Astrocyte of the cerebellum (primary cell): ENCODE measurements at places on chromosomes 3 and 15.

DNA sequence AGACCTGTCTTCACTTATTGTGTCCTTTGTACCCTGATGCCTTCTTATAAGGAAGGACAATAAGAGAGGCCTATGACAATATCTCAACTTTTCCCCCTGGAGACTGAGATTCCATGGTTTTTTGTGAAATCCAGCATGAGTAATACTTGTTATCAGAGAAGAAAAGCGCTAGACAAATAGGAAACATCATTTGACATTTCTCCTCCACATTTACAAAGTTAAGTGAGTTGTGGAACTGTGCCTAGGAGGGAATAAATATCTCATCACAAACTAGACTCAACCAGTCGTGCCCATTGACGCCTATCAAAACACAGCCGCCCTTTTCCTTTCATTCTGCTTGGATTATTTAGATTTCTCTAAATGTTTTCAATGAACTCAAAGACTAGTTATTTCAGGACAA, 253.1 kb downstream of the MECOM start:
- DNase-seq = no peak

GRCh38 chr15:32870240-32871033, 152.6 kb downstream of the GREM1 start:
- peak; percentile 97 for DNase-seq

GRCh38 chr3:44509393-44509921, 32.0 kb upstream of the ZNF445 start:
- no peak for DNase-seq

GRCh38 chr3:113234028-113234427, 22.7 kb downstream of the BOC start:
- no peak for DNase-seq

GRCh38 chr3:123705488-123706285, 120.8 kb upstream of the HACD2 start:
- no peak for DNase-seq

DNA sequence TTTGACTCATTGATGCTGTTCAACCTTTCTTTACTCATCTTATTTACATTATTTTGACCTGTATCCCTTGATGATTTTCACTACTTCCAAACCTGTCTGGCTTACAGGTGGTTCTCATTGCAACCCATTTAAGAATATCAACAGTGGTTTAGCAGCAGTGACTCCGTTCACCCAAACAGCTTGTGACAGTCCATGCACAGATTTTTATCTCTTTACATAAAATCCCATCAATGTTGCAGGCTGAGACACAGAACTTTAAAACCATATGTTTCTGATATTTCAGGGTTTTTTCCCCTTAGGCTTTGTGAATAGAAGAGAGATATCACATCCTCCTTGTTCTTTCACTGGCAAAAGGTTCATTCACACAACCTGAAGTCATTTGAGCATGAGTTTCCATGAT, 149.1 kb upstream of the CDIN1 start:
- no peak for DNase-seq
